Inflammatory macrophage treated with lipopolysaccharide for 4 hours (primary cell): ENCODE measurements at places on chromosomes 1 and 21.

DNA sequence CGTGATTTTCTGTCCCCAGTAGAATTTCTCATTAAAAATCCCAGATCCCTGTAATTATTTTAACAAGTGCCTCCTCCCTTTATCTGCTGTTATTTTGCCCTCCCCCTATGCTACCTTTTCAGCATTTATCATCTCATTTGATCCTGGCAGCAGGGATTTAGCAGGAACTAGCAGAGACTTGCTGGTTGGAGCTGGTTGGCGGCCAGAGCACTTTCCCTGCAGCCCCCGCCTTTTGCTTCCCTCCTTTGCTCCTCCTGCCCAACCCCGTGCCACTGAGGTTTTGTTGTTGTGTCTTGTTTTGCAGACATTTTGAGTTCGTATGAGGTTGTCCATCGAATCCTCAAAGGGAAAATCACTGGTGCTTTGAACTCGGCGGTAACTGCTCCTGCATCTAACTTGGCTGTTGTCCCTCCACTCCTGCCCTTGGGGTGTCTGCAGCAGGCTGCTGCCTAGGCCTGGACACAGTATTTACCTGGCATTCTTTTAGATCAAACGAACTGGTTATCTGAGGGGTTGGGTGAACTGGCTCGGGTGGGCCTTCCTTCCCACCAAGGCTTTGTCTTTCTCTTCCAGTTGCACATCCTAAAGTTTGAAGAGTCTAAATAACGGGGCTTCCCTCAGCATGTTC, 11.2 kb downstream of the UBE2Q1 start:
- no peak for DNase-seq

DNA sequence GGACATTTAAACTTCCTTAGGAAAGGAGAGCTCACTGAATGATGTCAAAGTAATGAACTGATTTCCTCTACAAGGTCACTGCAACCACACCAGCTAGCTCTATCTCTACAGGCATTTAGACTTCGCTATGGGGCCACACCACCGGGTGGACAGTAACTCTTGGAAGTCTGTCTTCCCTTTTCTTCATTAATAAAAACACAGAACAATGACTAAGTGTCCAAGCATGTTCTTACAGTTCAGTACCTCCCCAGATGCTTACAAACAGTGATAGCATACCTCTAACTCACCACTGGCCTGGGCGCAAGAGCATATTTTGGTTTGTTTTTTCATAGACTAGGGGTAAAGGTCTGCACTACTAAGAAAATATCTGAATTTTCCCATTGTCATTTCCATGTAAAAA, 54.6 kb downstream of the SIM2 start:
- DNase-seq = no peak

DNA sequence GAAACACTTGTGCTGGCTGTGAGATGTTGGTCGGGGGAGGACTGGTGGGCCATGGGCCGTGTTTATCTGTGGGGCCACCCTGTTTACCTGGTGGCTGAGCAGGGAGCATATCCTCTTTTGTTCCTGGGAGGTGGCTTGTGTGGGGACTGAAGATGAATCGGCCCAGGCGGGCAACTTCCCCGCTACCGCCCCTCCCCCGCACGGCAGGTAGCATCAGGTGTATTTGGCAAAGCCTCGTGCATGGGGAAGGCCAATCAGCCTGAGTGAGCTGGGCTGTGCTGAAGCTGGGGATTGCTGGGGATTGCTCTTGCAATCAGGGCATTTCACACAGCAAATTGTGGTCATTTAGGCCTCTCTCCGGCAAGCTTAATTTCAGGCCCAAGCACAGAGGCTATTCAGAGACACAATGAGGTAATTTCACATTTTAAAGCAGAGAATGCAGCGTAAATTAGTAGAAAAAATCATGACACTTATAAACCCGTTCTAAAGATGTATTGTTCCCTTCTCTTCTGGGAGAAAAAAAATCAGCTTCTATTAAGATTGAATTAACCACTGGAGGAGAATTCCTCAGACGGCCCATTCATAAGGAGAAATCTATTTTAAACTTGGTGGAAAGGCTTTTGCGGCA, 197.7 kb upstream of the POU3F1 start:
- DNase-seq = no peak

- DNase-seq = no peak
Measured at GRCh38 chr1:233151861-233152260, 143.7 kb downstream of the PCNX2 start.
